ENCODE measurements at places on chromosomes 2 and 18.

GRCh38 chr2:152456262-152456661 lies 121.3 kb downstream of the FMNL2 start:
- DNase-seq = no peak

DNA sequence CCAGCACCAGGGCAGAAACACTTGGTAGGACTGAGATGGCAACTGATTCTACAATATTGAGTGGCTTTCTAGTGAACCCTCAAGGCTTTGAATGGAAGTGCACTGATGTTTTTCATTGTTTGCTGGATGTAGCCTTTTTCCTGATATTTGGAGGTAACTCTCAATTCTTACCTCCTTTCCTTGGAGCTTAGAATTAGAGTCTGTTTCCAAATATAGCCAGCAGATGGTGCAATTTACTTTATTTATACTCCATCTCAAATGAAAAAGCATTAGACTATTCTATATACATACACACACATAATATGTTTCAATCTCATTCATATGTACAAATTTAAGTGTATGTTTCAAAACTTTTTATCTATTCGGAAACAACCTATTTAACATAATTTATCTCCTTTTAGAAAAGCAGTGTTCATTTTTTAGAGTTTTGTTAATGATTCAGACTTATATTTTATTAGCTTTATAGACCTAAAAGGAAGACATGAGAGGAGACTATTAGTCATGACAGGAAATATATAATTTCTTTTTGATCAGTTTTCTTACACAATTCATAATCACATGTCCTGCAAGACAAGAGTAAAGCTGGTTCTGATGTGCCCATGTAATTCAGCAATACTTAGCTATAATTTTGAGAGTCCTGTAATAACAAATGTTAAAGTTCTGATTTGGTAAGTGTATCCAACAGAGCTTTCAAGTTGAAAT lies 124.8 kb downstream of the NUP35 start:
- peak; percentile 3 for DNase-seq

GRCh38 chr2:182545420-182546167 lies 118.8 kb upstream of the PDE1A start:
- DNase-seq = no peak

- DNase-seq = no peak
Observed at GRCh38 chr2:232875256-232876121, 5.4 kb downstream of the SNORC start.

DNA sequence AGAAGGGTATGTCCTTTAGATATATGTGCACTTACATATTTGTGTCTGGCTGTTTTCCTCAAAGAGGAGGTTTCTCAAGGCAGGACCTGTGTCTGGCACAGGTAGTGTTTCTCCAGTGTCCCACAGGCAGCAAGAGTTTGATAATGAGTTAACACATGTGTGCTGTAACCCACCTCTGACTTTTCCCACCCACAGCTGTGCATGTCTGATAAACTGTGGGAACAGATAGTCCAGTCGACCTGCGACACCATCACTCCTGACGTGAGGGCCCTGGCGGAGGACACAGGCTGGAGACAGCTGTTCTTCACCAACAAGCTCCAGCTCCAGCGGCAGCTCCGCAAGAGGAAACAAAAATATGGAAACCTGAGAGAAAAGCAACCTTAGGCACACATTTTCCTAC lies 58.2 kb downstream of the SLC16A14 start:
- no peak for DNase-seq
